ENCODE measurements at places on chromosomes 2 and 18. TPM values are rescaled to one million over a fixed set of nuclear protein-coding genes. Genes with fewer than 3 reads are reported as not detected.

DNA sequence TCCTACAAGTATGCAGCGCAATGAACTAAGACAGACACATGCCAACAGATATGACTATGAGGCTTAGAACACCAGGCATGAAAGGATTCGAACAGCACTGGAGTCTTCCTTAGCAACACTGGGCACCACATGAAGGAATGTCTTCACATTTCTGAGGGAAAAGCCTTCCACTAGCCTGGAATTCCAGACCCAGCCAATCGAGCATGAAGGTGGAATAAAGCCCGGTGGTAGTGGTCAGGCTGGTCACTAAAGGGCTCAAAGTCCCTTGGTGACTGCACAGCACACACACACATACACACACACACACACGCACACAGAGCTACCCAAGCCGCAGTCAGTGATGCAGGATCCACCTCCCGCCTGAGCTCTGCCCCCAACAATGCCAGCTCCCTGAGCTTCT lies 19.7 kb upstream of the SFXN5 start:
- no peaks in the 10 kb centered on the region for H3K36me3 ChIP-seq
- H3K4me1 ChIP-seq, result peaks cover 64% of the 10 kb centered on the region
- no peak for DNase-seq
- no peak overlapping the region for H3K4me3 ChIP-seq

- H3K4me1 ChIP-seq, result no peaks in the 10 kb centered on the region
- no peaks in the 10 kb centered on the region for H3K27me3 ChIP-seq
- DNase-seq, result no peak
- H3K4me3 ChIP-seq, result no peak overlapping the region
- no peak overlapping the region for H3K27ac ChIP-seq
These were observed 241.6 kb downstream of the CALCRL start for GRCh38 chr2:187206471-187206870.

GRCh38 chr2:29293830-29294438 lies 178.7 kb downstream of the CLIP4 start:
- no peak for DNase-seq
- H3K27ac ChIP-seq, result no peak overlapping the region
- no peak overlapping the region for H3K4me3 ChIP-seq
- no peaks in the 10 kb centered on the region for H3K4me1 ChIP-seq
- no peaks in the 10 kb centered on the region for H3K36me3 ChIP-seq

GRCh38 chr18:48951448-48952286 lies 902 bp upstream of the SMAD7 start:
- DNase-seq, result no peak
- peak overlapping the region; percentile 98 for H3K27ac ChIP-seq

- H3K4me1 ChIP-seq, result peaks cover 58% of the 10 kb centered on the region
- peaks cover 53% of the 10 kb centered on the region for H3K36me3 ChIP-seq
- peak overlapping the region; percentile 60 for H3K4me3 ChIP-seq
- no peaks in the 10 kb centered on the region for H3K27me3 ChIP-seq
- no peak for DNase-seq
These were observed 455 bp downstream of the C18orf32 start for GRCh38 chr18:49486606-49486952.

DNA sequence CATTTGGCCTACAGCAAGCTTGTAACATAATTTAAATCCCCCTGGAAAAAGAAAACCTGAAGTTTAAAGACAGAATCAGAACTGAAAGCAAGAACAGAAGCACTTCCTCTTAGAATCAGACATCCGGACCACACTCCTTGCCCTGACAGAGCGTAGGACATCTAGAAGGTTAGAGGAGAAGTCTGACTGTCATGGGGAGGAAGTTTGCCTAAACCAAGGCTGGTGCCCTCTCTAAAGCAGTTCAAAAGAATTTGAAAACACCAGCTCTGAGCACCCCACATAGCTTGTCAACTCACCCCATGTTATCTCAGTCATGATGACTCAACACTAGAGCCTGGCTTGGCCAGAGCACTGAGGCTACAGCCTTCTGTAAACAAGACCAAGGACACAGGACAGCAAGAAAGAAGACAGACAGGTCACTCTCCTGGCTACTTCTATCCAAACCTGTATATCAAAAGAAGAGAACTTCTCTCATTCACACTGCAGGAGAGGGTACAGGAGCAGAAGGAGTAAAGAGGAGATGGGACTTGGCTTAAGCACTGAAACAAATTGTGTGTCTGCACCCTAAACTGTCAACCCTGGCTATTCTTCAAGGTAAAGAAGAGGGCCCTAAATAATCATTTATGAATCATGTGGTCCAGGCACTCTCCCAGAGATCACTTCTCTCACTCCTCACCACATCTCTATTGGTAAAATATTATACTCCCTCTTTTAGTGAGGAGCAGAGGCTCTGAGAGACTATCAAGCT lies 198.6 kb downstream of the MEMO1 start:
- DNase-seq, result no peak
- H3K4me3 ChIP-seq, result no peak overlapping the region
- peak overlapping the region; percentile 63 for H3K27ac ChIP-seq

DNA sequence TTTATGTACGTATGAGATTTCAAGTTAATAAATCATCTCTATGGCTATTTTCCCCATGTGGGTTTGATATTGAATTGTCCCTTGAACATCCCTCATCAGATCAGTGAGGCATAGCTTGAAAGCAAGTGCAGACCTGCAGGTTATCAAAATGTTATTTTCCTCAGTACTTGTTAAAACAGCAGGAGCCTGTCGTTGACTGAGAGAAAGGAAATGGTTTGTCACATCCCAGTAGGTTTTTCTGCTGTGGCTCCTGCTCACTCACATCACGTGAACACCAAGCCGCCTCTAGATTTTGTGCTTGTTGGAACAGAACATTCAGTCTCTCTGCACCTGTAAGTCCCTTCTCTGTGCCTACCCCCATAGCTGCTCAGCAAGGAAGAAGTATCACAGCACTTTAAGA lies 340.3 kb downstream of the CELF4 start:
- no peak overlapping the region for H3K27ac ChIP-seq
- DNase-seq, result no peak
- H3K27me3 ChIP-seq, result no peaks in the 10 kb centered on the region
- H3K36me3 ChIP-seq, result no peaks in the 10 kb centered on the region

- H3K27ac ChIP-seq, result peak overlapping the region; percentile 10
- no peak for DNase-seq
- no peaks in the 10 kb centered on the region for H3K36me3 ChIP-seq
- H3K4me1 ChIP-seq, result peaks cover 20% of the 10 kb centered on the region
These were observed 30.3 kb downstream of the TANC1 start for GRCh38 chr2:158998551-158999248.

DNA sequence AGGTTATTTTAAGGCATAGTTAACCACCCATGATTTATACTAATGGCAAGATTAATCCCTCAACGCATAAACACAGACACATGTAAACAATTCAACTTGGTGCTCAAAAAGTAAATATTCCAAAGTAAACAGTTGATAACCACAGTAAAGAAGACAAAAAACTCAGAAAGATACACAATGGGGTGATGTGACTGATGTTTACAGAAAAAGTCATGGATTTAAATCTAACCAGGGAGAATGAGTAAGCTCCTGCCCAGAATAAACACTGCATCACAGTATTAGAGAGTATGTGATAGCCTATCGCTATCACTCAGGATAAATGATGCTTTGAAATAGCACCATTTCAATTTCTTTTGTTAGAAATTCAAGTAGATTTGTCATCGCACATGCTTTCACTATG lies 49.3 kb downstream of the HIBCH start:
- no peak for DNase-seq
- H3K36me3 ChIP-seq, result no peaks in the 10 kb centered on the region
- H3K27ac ChIP-seq, result no peak overlapping the region
- H3K27me3 ChIP-seq, result no peaks in the 10 kb centered on the region
- no peaks in the 10 kb centered on the region for H3K4me1 ChIP-seq
- H3K4me3 ChIP-seq, result no peak overlapping the region

The ARPC2 gene
- 284 TPM for total RNA-seq

The MYO5B gene
- total RNA-seq, result 22.6 TPM

The PROKR1 gene
- total RNA-seq, result not detected

Measured in vagina (tissue), 2 donors.